ENCODE measurements at places on chromosomes 12 and 14.

GRCh38 chr12:56315249-56315621 is 553 bp downstream of the CNPY2 start:
- peak overlapping the region; percentile 99 for H3K4me3 ChIP-seq
- H3K4me1 ChIP-seq, result peaks cover 13% of the 10 kb centered on the region
- DNase-seq, result no peak
- H3K36me3 ChIP-seq, result peaks cover 40% of the 10 kb centered on the region
- no peaks in the 10 kb centered on the region for H3K27me3 ChIP-seq

DNA sequence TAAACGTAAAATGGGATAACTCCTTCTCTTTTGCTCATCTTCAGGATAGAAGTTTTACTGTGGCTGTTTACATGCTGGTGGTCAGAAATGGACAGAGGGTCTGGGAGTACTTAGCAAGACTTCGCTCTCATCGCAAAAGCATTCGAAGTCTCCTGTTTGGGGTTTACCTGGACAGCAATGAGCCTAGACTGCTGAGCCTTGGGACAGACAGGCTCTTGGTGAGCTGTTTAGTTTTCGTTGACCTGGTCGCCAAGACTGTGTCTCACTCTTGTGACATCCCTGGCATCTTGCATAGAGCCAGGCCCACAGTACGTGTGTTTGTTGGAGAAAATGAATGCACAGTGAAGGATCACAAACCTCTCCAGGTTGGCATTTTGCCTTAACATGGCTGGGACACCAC is 42.1 kb downstream of the CFAP251 start:
- H3K27ac ChIP-seq, result peak overlapping the region; percentile 20
- no peaks in the 10 kb centered on the region for H3K4me1 ChIP-seq
- no peak for DNase-seq

GRCh38 chr12:57033431-57033830 is 16.5 kb downstream of the MYO1A start:
- no peak overlapping the region for H3K27ac ChIP-seq
- H3K4me3 ChIP-seq, result no peak overlapping the region
- peaks cover 8% of the 10 kb centered on the region for H3K27me3 ChIP-seq
- DNase-seq, result no peak
- no peaks in the 10 kb centered on the region for H3K36me3 ChIP-seq
- H3K4me1 ChIP-seq, result peaks cover 13% of the 10 kb centered on the region

DNA sequence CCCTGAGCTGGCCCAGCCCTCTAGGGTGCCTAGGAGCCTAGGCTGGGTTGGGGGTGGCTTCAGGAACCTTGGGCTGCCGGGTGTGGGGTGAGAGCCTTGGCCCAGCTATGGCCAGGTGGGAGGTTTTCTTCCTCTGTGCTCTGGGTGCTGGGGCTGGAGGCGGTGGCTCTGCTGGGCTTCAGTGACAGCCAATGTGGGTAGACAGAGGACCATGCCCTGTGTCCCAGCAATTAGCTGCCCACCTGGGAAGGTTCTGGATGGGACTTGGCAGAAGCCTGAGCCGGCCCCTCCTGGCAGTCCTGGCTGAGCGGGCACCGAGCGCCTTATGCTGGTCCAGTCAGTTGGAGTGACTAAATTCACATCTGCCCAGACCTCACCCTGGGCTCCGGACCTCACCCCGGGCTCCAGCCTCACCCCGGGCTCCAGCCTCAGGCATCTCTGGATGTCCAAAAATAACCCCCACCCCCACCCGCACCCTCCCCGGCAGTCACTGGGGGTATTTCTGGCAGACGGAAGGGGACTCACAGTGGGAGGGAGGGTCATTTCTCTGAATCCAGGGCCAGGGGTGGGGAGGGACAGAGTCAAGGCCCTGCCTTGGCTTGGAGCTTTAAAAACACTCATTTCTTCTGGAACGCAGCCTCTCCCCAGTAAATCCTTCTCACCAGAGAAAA is 46.9 kb downstream of the CYP46A1 start:
- H3K4me3 ChIP-seq, result peak overlapping the region; percentile 55
- no peak for DNase-seq
- H3K27me3 ChIP-seq, result peaks cover 43% of the 10 kb centered on the region
- H3K36me3 ChIP-seq, result peaks cover 3% of the 10 kb centered on the region

- no peaks in the 10 kb centered on the region for H3K4me1 ChIP-seq
- no peak overlapping the region for H3K27ac ChIP-seq
- H3K27me3 ChIP-seq, result no peaks in the 10 kb centered on the region
- H3K36me3 ChIP-seq, result no peaks in the 10 kb centered on the region
These were observed 9.6 kb downstream of the KCNJ8 start for GRCh38 chr12:21764950-21765349.

DNA sequence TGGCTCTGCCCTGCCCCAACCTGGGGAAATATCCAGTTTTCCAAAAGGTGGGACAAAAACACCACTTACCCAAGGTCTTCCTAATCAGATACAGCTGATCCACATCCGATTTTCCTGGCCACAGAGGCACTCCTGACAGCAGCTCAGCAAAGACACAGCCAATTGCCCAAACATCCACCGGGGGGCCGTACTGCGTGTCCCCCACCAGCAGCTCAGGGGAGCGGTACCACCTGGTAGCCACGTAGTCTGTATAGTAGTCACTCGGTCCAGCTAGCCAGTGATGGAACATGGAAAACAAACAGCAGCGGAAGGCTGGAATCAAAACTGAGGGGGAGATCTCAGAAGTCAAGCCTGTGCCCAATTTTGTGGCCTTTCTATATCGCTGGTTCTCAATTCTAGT is 28.8 kb downstream of the DMAC2L start:
- H3K27ac ChIP-seq, result no peak overlapping the region
- peaks cover 15% of the 10 kb centered on the region for H3K4me1 ChIP-seq
- DNase-seq, result no peak
- H3K27me3 ChIP-seq, result no peaks in the 10 kb centered on the region

DNA sequence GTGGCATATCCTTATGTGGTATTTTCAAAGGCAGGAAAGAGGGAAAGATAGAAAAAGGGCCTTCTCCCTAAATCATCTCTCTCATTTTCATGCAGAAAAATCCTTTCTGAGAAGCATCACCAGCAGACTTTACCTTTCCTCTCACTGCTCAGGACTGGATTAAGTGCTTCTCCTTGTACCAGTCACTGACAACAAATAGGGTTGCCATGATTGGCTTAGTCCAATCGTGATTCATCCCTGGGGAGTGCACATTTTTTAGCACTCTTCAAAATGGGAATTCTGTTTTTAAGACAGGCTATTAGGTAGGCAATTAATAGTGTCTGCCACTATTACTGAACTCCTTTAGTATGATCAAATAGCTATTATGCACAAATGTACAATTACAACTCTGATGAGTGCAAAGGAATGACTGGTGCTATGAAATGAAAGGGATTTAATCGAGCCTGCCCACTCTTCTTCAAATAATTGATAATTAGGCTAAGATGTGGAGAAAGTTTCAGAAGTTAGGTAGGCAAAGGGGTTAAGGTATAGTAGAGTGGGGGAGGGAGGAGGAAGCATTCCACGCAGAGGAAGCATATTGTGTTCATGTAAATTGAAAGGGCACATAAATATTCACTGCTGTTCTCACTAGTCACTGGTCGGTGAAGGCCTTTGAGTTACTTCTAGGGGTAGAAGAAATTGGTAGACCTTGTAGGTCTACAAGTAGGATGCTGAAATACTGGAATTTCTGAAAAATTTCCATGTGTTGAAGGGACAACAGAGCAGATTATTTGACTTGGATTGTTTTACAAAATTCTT is 84.0 kb downstream of the MSRB3 start:
- H3K4me1 ChIP-seq, result no peaks in the 10 kb centered on the region
- no peak overlapping the region for H3K27ac ChIP-seq
- H3K36me3 ChIP-seq, result no peaks in the 10 kb centered on the region
- H3K27me3 ChIP-seq, result peaks cover 5% of the 10 kb centered on the region

DNA sequence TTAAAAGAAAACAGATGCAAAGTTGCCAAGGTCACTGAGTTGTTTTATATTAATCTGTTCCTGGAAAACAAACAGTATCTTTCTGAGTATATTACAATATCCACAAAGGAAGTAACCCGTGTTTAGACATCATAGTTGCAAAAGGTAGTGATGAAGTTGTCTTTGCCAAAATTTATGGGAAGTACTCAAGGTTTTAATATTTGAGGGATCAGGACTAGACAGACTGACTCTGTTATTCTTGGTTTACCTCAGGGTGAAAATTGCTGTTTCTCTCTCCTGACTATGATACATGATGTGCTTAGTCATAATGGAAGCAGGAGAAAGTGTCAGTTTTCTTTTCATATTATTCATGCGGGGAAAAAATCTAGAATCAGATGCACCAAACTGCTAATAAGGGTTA is 28.3 kb downstream of the TMEM233 start:
- H3K36me3 ChIP-seq, result no peaks in the 10 kb centered on the region
- peaks cover 47% of the 10 kb centered on the region for H3K27me3 ChIP-seq
- no peak for DNase-seq
- H3K27ac ChIP-seq, result no peak overlapping the region

- no peak for DNase-seq
- peaks cover 8% of the 10 kb centered on the region for H3K36me3 ChIP-seq
- H3K4me3 ChIP-seq, result no peak overlapping the region
These were observed 175.8 kb upstream of the ATP2B1 start for GRCh38 chr12:89884416-89884898.

- DNase-seq, result no peak
- H3K36me3 ChIP-seq, result no peaks in the 10 kb centered on the region
- no peaks in the 10 kb centered on the region for H3K4me1 ChIP-seq
- H3K27ac ChIP-seq, result no peak overlapping the region
- no peak overlapping the region for H3K4me3 ChIP-seq
- H3K27me3 ChIP-seq, result peaks cover 31% of the 10 kb centered on the region
These were observed 70.7 kb downstream of the BBS10 start for GRCh38 chr12:76277480-76277879.
